ENCODE measurements at places on chromosomes 12 and 14. TPM values are rescaled to one million over a fixed set of nuclear protein-coding genes. Genes with fewer than 3 reads are reported as not detected.

DNA sequence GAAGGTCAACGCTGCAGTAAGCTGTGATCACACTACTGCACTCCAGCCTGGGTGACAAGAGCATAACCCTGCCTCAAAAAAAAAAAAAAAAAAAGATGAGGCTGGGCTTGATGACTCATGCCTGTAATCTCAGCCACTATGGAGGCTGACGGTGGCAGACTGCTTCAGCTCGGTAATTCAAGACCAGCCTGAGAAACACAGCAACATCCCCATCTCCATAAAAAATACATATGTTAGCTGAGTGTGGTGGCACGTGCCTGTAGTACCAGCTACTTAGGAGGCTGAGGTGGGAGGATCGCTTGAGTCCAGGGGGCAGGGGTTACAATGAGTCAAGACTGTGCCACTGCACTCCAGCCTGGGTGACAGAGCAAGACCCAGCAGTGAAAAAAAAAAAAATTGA, 50.4 kb downstream of the GXYLT1 start:
- H3K4me3 ChIP-seq, result no peak overlapping the region
- H3K27me3 ChIP-seq, result no peaks in the 10 kb centered on the region
- peaks cover 1% of the 10 kb centered on the region for H3K36me3 ChIP-seq
- H3K27ac ChIP-seq, result no peak overlapping the region
- H3K4me1 ChIP-seq, result no peaks in the 10 kb centered on the region

DNA sequence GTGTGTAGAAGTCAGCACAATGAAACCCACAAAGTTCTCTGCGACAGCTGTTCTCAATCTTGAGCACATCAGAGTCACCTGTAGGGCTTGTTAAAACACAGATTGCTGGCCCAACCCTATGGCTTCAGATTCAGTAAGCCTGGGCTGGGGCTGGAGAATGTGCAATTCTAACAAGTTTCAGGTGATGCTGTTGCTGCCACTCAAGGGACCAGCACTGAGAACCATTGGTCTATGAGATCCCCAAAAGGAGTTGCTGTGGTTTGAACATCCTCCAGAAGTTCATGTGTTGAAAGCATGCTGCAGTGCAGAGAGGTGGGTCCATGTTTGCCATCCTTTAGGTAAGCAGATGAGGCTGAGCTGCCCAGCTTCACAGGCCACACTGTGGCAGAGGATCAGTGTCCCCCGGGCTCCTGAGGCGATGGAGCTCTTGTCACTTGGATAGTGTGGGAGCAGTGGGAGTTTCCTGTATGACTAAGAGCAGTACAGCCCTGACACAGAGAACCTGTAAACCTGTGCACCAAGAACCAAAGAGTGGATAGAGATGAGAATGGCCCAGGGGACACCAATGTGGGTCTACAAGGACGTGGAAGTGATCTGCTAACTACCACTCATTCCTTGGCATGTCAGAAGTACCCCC, 8.0 kb upstream of the RTRAF start:
- no peaks in the 10 kb centered on the region for H3K27me3 ChIP-seq
- no peak overlapping the region for H3K27ac ChIP-seq
- H3K36me3 ChIP-seq, result no peaks in the 10 kb centered on the region
- peaks cover 3% of the 10 kb centered on the region for H3K4me1 ChIP-seq
- H3K4me3 ChIP-seq, result no peak overlapping the region

Gene KLRG1
- total RNA-seq, result 2.1 TPM

DNA sequence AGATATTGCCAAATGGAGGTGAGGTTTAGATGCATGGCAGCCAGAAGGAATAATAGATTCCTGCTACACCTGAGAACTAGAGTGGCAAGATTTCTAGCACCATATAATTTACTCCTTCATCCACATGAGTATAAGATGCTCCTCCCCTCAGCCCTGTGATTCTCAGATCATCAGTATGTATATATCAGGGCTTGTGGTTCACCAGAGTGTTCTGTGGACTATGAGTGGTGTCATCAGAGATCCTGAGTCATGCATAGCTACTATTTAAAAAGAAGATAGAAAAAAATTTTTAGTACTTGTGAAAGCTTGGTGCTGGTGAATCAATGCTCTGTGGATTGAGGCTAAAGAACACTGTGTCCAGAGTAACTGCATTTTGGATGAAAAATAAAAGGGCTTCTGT, 285.9 kb downstream of the BMP4 start:
- no peak overlapping the region for H3K27ac ChIP-seq
- DNase-seq, result no peak
- no peaks in the 10 kb centered on the region for H3K27me3 ChIP-seq

- H3K27me3 ChIP-seq, result no peaks in the 10 kb centered on the region
- H3K36me3 ChIP-seq, result no peaks in the 10 kb centered on the region
- H3K27ac ChIP-seq, result no peak overlapping the region
- peaks cover 3% of the 10 kb centered on the region for H3K4me1 ChIP-seq
Measured at GRCh38 chr14:75373616-75374015, 54.2 kb upstream of the JDP2 start.

Gene RDH5
- 8.4 TPM for total RNA-seq

Gene ADCK1
- 6.9 TPM for total RNA-seq

DNA sequence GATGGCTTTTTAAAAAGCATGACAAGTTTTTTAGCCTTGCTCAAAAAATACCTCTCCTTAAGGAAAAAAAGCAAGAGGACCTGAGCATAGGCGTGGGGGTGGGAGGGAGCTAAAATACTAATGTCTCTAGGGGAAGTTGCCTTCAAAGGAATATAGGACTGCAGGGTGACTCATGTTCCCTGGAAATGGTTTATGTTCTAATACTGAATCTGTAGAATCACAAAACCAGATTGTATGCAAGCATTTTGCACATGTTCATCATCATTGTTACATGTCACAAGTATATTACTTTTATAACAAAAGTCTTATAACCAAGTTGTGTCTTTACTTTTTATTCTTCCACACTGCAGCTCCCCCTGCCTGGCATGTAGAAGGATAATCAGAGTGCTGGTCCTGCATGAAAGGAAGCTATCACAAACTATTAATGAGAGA, 36.6 kb downstream of the GPR135 start:
- H3K4me1 ChIP-seq, result no peaks in the 10 kb centered on the region

Gene GPR162
- total RNA-seq, result not detected

DNA sequence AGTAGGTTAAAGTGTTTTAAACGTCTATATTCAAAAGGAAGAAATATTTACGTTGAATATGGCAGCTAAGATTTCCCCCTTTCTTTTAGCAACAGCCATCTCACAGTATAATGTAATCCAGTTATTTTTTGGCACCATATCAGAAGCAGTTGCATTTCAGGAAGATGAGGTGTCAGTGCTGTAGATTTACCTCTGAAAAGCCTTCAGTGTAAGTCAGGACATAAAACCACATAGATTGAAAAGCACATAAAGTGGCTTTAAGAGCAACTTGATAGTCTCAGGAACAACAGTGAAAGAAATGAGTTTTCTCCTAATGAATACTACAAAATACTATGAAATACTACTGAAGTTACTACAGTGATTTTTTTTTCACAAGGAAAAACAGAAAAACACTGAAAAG, 6.9 kb downstream of the MLH3 start:
- H3K27me3 ChIP-seq, result no peaks in the 10 kb centered on the region
- no peak overlapping the region for H3K4me3 ChIP-seq
- H3K36me3 ChIP-seq, result peaks cover under 1% of the 10 kb centered on the region
- no peak overlapping the region for H3K27ac ChIP-seq

Gene EMC9
- 45.7 TPM for total RNA-seq

GRCh38 chr12:92109613-92110012, 36.0 kb downstream of the BTG1 start:
- no peak for DNase-seq
- no peak overlapping the region for H3K27ac ChIP-seq
- no peaks in the 10 kb centered on the region for H3K36me3 ChIP-seq
- H3K27me3 ChIP-seq, result no peaks in the 10 kb centered on the region
- no peak overlapping the region for H3K4me3 ChIP-seq

DNA sequence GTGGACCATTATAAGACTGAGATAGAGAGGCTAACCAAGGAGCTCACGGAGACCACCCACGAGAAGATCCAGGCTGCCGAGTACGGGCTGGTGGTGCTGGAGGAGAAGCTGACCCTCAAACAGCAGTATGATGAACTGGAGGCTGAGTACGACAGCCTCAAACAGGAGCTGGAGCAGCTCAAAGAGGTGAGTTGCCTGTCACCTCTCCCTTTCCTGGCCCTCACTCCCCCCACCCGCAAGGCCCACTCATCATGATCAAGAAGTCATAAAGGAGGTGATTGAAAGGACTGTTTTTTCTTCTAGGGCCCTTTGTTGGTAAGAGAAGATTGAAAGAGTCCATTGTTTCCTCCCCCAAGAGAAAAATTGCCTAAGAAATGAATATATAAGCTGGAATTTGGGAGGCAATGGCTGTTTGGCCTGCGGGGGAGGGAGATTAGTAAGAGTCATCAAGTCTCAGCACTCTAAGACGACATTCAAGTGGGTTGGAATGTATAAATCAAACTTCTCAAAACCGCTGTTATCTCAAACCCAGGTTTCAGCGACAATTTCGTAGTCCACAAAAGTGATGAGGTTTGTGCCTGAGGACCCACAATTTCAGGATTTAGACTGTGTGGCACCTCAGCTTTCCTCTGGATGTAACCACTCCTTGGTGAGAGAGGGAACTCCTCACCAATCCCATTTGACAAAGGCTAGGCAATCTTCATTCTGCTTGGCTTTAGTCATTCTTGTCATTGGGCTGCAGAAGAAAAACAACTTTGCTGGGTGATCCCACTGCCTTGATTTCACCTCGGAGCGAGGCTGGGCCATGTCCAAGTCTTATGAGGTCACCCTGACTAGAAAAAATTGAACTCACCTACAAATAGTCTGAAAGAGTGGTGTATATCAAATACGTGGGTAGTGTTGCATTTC, 966 bp downstream of the BICD1 start:
- H3K27ac ChIP-seq, result peak overlapping the region; percentile 63
- H3K4me3 ChIP-seq, result peak overlapping the region; percentile 80
- peaks cover 5% of the 10 kb centered on the region for H3K4me1 ChIP-seq
- no peaks in the 10 kb centered on the region for H3K36me3 ChIP-seq
- DNase-seq, result no peak
- H3K27me3 ChIP-seq, result no peaks in the 10 kb centered on the region

Gene SPX
- total RNA-seq, result not detected

GRCh38 chr14:92341791-92342190, 18.8 kb downstream of the SLC24A4 start:
- no peaks in the 10 kb centered on the region for H3K36me3 ChIP-seq
- no peak overlapping the region for H3K4me3 ChIP-seq
- no peak overlapping the region for H3K27ac ChIP-seq
- peaks cover 2% of the 10 kb centered on the region for H3K27me3 ChIP-seq
- DNase-seq, result no peak

DNA sequence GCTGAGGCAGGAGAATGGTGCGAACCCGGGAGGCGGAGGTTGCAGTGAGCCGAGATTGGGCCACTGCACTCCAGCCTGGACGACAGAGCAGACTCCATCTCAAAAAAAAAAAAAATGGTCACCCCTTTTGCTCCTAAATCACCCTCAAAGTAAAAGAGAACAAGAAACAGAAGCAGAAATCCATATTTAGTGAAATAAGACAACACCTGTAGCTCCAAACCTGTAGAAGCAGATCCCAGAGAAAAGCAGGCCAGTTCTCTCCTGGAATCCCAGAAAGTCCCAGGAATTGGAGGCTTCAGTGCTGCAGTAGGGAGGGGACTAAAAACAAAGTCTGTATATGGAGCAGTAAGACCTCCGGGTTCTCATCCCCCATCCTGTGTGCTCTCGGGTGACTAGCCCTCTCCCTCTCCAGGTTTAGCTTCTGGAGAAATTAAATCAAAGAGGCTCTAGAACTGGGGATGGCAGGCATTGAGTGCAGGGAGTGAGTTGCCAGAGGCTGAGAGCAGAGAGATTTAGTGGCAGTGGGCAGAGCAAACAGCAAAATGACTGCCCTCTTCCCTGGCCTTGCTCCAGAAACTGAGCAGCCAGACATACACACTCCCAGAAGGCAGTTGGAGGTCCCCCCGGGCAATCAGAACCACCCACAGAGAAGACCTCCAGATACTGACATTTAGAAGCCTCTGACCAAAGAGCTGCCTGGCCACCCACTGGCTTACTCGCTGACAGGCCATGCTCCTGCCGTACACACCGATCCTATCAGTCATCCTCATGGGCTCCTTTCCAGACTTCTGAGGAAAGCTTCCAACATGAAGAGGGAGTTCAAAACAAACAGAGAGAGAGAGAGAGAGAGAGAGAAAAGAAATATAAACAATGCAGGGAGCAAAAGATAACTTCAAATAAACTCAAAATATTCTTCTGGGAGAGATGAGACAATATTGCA, 6.3 kb upstream of the MLXIP start:
- H3K4me1 ChIP-seq, result peaks cover 19% of the 10 kb centered on the region
- H3K27me3 ChIP-seq, result no peaks in the 10 kb centered on the region
- no peak overlapping the region for H3K4me3 ChIP-seq
- no peaks in the 10 kb centered on the region for H3K36me3 ChIP-seq
- DNase-seq, result no peak

DNA sequence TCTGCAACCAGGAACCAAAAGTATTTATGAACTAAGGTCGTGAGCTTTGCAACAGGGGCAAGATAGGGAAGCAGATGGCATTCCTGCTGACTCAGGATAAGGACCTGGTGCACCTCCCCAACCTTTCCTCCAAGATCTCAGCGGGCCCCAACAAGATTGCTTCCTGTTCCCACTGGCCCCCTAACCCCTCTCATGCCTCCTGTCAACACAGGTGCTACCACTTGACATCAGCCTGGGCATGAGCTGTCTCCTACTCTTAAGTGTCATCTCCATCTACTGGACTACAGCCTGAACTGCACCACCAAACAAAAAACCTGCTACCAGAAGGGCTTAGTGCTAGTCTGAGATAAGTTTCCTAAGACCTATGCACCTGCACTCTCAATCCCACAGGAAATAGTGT, 32.7 kb downstream of the MED6 start:
- 0 out of 2 replicates have a peak, but pooled peaks cover 4% of the 10 kb centered on the region for H3K36me3 ChIP-seq
- H3K4me3 ChIP-seq, result no peak overlapping the region
- H3K27ac ChIP-seq, result no peak overlapping the region

DNA sequence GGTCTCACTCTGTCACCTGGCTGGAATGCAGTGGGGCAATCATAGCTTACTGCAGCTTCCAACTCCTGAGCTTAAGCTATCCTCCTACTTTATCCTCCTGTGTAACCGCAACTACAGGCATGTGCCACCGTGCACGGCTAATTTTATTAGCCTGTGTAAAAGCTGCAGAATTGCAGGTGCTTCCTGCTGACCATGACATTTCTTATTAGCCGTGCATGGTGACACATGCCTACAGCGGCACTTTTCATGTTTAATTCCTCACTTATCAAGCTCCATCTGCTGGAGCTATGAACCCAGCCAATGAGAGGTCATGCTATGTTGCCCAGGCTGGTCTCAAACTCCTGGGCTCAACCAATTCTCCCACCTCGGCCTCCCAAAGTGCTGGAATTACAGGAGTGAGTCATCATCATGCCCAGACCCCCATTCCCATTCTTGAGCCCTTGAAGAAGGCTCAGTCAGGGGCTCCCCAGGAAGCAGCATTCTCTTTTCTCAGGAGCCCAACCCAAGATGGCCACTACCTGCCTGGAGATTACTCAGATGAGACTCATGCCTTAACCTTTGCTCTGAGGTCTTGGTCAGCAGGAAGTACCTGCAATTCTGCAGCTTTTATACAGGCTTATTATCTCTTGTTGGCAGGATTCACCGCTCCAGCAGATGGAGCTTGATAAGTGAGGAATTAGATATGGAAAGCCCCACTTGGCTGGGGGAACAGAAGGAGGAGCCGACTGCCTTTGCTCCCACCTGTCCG, 503.2 kb downstream of the MED13L start:
- H3K27me3 ChIP-seq, result no peaks in the 10 kb centered on the region
- H3K4me3 ChIP-seq, result no peak overlapping the region
- H3K27ac ChIP-seq, result no peak overlapping the region
- no peak for DNase-seq
- H3K4me1 ChIP-seq, result no peaks in the 10 kb centered on the region
- H3K36me3 ChIP-seq, result no peaks in the 10 kb centered on the region

- H3K4me1 ChIP-seq, result no peaks in the 10 kb centered on the region
- H3K27ac ChIP-seq, result no peak overlapping the region
- no peaks in the 10 kb centered on the region for H3K27me3 ChIP-seq
Measured at GRCh38 chr12:76277480-76277879, 70.7 kb downstream of the BBS10 start.

Measured in GM12878 (cell line).